ENCODE measurements at places on chromosomes 16 and 17.

DNA sequence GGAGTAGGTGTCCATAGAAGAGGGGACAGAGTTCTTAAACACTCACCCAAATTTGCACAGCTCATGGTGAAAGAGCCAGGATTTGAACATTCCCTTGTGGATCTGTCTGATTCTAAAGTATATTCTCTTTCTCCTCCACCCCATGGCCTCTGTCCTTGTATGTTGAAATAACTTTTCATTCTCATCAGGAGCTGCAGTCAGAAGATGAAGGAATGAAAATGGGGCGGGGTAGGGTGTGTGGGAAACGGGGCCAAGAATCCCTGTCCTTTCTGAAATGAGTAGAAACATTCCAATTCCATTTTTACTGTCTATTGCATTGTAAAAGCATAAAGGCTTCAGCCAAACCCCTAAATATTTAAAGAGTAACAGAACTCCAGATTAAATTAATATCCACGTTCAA lies 42.8 kb downstream of the NOG start:
- no peak for DNase-seq

DNA sequence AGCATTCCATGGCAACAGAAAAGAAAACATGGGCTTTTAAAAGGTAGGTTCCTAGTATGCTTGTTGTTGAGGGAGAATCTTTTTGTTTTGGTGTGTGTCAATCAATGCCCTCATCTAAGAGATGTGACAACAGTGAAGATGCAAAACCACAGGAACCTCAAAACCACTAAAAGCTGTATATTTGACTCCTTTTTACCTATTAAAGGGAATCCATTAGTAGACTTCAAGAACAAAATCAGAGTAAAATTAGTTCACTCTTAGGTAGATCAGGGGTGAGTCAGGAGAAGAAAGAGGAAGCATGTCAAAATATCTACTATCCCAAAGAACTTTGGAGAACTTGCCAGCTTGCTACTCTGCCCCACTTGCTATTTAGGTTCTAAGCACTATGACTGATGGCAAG lies 89.1 kb downstream of the CDK5R1 start:
- DNase-seq = no peak

- DNase-seq = no peak
Measured at GRCh38 chr16:22053921-22054341, 38.4 kb upstream of the VWA3A start.

DNA sequence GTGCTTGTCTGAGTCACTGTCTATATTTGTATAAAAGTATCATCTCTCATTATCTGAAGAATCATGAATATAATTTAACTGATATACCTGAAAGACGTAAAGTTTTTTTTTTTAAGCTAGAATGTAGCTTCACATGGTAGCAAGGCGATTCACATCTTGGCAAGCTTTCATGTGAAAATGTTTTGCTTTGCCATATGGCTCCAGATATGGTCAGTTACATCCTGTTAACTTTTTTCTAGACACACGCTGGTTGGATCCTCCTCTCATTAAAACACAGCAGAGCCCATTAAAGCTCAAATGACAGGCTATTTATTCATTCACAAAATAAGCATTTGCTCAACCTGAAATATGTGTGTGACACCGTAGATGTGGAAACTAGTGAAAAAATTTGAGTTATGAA lies 412.8 kb downstream of the KIF2B start:
- DNase-seq = no peak

DNA sequence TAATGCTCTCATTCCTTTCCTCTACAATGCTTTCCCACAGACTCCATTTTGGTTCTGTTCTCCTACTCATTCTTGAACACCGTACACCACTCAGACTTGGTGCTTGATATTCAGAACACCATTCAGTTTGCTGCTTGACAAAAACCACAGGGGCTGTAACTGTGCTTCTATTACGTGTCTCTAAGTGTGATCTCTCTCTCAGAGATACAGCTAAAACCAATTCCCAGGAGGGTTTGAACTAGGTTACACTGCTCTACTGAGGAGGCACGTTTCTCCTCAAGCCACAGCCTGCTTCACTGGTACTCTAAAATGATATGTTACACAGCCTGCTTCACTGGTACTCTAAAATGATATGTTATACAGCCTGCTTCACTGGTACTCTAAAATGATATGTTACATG lies 175.7 kb downstream of the CEP112 start:
- no peak for DNase-seq

DNA sequence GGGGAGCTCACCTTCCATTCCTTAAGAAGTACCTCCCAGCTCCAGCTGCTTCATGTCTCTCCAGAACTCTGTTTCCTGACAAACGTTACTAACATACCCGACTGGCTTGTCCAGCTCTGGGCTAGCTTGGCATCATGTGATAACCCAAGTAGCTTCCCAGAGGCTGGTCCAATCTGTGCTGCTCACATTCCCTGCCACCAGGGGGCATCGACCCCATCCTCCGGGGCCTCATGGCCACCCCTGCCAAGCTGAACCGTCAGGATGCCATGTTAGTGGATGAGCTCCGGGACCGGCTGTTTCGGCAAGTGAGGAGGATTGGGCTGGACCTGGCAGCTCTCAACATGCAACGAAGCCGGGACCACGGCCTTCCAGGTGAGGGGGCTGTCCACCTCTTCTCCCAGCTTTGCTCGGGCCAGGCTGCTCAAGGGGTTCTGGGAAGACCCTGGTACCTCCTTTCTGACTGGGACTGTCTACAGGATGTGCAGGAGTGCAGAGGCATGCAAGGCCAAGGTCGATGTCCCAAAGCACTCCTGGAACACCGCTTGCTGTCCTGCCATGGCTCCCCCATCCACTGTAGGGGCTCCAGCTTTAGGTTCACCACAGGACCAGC lies 7.6 kb downstream of the EPX start:
- peak; percentile 57 for DNase-seq

DNA sequence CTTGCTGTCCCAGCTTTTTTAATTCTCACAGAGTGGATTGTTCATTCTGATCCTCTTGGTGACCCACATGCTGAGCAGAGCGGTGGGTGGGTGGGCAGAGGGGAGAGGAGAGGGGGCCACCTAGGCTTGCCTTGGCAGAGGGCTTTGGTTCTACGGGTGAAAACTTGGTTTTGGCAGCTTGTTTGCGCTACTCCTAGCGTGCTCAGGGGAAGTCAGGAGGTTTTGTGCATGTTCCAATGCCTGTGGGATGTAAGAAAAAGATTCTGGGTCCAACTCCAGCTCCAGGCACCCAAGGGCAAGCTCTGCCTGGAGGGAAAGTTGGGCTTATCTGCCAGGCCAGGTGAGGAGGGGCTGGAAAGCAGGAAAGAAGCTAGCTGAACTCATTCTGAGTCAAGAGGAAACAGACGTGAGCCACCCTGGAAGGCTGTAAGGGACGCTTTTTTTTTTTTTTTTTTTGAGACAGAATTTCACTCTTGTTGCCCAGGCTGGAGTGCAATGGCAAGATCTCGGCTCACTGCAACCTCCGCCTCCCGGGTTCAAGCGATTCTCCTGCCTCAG lies 169.1 kb downstream of the WSCD1 start:
- no peak for DNase-seq

DNA sequence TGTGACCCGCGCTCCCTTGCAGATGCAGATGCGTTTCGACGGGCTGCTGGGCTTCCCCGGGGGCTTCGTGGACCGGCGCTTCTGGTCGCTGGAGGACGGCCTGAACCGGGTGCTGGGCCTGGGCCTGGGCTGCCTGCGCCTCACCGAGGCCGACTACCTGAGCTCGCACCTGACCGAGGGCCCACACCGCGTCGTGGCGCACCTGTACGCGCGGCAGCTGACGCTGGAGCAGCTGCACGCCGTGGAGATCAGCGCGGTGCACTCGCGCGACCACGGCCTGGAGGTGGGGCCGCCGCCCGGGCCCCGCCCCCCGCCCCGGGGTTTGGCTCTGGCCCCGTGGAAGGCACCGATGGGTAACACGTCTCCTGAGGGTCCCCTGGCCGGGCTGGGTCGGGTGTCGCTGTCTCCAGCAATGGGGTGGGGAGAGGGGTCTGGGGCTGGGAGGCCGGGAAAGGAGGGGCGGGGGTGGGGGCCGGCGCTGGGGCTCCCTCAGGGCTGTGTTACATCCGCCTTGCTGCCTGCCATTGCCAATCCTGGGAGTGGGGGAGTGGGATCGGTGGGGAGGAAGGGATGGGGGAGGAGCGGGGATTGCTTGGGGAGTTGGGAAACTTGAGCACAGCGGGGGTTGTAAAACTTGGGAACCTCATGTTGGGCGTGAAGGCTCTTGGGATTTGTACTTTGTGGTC lies 737 bp downstream of the NUDT16L1 start:
- peak; percentile 78 for DNase-seq

DNA sequence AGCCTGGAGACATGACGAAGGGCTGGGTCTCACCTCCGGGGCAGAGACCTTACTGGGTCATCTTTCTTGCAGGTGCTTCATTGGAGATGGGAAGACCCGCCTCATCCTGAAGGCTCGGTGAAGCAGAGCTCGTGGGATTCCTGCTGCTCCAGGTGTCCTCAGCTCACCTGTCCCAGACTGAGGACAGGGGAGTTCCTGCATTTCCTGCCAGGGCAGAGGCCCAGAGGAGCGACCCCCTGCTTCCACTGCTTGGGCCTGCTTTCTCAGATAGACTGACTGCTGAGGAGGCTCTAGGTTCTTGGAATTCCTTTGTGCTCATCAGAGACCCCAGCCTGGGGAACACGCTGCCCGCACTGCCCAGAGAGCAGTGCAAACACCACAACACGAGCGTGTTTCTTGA lies 11.6 kb downstream of the AQP8 start:
- DNase-seq = no peak

DNA sequence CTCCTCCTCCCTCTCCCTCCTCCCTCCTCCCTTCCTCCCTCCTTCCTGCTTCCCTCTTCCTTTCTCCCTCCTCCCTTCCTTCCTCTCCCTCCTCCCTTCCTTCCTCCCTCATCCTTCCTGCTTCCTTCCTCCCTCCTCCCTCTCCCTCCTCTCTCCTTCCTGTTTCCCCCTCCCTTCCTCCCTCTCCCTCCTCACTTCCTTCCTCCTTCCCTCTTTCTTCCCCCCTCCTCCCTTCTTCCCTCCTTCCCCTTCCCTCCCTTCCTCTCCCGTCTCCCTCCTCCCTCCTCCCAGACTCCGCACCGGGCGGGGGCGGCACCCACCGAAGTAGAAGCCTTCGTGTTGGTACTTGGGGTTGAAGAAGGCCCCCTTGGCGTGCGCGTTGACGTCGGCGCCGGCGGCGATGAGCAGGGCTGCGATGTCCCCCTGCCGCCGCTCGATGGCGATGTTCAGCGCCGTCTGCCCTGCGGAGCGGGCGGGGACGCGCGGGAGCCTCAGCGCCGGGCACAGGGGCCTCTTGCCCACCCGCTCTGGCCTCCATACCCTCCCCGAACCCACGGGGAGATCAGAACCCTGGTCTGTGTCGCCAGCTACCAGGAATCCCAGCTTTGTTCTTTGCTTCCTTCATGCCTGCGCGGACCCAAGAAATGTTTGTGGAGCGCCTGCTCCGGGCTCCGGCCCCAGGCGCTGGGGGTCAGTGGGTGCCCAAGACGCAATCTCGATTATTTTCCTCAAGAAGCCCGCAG lies 22.2 kb downstream of the TRPV3 start:
- DNase-seq = no peak

- DNase-seq = no peak
Measured at GRCh38 chr17:68853036-68853435, 102.2 kb downstream of the ABCA8 start.

- DNase-seq = no peak
Measured at GRCh38 chr16:30637944-30638343, 12.8 kb upstream of the PRR14 start.

GRCh38 chr17:69123626-69124025 lies 18.1 kb downstream of the ABCA6 start:
- DNase-seq = no peak

DNA sequence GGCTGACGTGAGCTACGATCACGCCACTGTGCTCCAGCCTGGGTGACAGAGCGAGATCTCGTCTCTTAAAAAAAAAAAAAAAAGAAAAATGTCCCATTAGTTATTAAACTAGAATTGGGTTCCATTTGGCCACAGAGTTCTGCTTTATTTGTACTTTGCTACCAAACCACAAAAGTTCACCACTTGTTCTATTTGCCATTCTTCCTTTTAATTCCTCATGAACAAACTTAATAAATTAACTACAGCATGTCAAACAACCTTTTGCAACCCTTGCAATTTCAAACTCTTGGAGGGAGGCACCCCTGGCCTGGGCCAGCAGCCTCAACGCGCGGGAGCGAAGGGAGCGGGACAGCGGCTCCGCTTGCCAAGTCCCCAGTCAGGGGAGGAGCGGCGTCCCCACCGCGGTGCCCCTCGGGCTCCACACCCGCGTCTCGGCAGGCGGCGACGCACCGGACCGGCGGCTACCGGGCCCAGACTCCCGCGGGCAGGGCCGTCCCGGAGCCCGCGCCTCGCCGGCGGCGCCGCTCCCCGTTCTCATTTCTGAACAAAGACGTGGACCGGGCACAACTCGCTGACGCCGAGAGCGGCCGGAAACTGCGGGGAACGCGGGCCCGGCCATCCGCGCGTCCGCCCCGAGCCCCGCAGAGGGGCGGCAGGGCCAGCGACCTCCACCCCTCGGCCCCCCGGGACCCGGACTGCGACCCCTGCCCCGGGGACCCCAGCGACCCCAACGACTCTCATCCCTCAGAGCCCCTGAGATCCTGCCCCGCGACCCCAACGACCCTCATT lies 775 bp downstream of the CYTH1 start:
- DNase-seq = no peak

DNA sequence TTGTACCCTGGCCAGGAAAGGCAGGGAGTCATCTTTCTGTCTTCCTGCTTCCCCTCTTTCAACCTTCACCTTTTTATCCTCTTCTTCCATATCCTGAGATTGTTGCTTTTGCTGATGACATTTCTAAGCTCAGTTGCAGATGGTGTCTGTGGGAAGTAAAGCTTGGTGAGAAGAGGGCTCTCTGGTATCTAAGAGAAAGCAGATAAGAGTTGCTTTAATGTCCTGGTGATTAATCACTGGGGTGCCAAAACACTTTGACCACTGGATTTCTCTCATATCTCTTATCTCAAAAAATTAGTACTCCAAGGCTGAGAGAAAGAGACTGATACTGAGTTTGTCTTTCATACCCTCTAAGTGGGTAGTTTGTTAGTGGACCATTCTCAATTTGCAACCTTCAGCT lies 71.3 kb downstream of the NEUROD2 start:
- no peak for DNase-seq

DNA sequence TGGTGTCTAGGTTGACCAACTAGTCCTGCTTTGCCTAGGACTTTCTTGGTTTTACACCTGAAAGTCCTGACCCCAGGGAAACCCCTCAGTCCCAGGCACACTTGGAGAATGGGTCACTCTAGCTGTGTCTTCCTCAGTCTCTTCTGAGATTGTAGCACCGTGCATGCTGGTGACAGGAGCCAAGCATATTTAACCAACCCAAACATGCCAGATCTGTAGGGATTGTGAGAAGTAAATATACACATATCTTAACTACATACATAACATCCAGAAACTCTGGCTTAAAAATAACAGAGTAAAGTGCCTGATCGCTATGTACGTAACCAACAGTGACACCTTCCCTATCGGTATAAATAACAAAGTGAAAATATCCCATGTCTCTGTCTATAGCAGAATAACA lies 158.1 kb downstream of the HAPSTR1 start:
- no peak for DNase-seq

GRCh38 chr16:74015953-74016352 lies 280.7 kb upstream of the PSMD7 start:
- no peak for DNase-seq

DNA sequence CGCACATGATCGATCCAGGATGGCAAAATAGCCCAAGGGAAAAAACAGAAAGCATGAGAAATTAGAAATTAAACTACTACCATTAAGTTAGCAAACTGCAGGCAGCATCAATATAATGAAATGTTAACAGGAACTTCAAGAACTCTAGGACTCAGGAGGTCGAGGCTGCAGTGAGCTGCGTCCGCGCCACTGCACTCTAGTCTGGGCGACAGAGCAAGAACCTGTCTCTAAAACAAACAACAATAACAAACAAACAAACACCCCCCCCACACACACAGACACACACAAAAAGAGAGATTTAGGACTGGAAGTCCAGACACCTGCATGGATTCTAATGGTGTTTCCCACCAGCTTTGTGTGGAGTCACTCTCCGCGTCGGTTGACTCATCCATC lies 525 bp upstream of the SEPHS2 start:
- no peak for DNase-seq

All from GM12892 (cell line).